Common myeloid progenitor, CD34-positive (primary cell): ENCODE measurements at places on chromosomes 7 and 10.

DNA sequence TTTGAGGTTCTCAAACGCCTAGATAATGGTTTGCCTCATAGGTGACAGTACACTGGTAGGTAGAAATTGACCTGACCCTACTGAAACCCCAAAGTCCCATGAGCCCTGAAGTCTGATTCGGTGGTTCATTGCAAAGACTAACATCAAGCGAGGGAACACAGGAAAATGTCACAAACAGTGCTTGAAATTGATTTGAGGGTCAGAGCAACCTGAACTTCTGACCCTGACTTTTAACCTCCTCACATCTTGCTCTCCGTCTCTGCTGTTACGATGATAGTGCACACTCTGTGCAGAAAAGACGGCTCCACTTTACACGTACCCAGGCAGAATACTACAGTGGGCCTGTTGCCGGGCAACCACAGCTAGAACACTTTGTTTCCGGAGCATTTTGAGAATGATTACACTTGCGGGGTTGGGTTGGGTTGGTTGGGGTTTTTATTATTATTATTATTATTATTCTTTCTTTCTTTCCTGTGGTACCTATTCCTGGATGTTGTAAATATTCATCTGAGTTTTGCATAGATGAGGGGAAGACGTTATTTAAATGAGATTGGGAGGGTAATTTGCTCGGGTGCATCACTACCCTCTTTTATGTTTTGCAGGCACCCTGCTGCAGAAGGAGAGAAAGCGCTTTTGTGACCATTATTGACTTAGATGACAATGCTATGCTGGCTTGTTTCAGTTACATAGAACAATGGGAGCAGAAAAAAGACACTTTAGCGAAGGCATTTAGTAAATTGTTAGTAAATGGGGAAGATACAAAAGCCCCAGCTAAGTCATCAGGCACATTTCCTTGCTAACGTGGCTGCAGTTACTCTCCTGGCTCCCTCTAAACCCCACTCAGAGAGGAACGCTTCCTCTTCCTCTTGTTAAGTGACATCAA lies 438.1 kb upstream of the NRP1 start:
- peak; percentile 72 for DNase-seq

- DNase-seq, result no peak
Observed at GRCh38 chr7:51288896-51289622, 27.6 kb downstream of the COBL start.

DNA sequence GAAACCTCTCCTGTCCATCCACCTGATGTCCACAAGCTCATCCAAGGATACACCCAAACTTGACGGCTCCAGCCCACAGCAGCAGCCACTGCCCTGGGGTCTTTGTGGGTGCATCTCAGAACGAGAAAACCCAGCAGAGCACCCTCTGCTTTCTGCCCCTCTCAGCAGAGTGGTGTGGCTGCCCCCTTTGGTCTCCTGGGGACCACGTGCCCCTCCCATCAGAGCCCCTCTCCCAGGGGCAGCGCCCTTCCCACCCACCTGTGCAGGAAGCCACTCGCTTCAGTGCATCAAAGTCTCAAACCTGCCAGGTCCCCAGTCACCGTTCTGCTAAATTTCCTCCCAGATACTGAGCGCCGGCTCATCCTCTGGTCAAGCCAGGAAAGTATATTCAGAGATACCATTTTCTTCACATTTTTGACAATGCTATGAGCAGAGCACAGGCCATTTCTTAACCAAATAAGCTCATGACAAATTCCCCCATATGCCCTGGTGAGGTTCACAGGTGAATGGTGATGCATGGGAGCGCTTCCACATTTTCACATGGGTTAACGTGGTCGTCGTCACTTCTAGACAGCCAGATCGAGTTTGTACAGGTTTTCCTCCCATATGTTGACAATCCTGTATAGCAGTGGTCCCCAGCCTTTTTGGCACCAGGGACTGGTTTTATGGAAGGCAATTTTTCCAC lies 32.4 kb downstream of the CAMK2B start:
- no peak for DNase-seq

DNA sequence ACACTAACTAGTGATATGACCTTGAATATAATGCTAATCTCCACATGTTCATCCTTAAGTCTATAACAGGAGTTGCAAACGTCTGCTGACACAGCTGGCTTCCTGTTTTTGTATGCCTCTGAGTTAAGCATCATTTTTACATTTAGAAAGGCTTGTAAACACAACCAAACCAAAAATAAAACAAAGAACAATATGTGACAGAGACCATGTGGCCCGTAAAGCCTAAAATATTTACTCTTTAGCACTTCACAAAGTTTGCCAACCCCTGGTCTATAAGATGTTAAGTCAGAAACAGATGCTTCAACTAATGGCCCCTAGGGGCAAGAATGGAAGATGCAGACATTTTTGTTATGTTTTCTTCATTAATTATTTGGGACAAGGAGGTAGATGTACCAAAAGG lies 109.3 kb downstream of the CPEB3 start:
- DNase-seq, result no peak

- no peak for DNase-seq
Observed at GRCh38 chr7:31116615-31117014, 64.5 kb downstream of the ADCYAP1R1 start.

DNA sequence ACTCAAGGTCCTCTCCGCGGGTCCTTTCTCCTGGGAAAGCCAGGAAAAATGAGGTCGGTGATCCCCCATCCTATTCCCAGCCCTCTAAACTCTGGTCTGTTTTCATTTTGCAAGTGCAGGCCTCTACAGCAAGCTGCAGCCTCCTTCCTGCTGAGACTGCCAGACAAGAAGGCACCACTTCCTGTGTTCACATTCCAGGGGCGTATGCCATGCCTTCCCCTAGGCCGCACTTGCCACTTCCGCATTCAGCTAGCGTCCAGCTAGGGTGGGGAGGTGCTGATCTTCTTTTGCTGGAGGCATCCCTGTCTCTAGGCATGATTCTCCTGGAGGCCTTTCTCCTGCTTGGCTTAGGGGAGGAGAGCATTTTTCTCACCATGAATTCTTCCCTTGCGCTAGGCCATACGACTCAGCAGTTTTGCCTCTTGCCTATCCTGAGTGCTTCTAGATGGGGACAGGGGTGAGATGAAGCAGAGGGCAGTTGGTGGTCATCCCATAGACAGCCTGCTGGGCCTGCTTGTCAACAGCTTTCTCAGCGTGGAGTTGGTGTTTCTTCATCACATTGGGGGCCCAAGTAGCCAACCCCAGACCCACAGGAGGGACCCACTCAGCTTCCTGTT lies 328.9 kb downstream of the RPS24 start:
- peak; percentile 83 for DNase-seq

- no peak for DNase-seq
Observed at GRCh38 chr7:18900803-18901202, 216.6 kb downstream of the TWIST1 start.

- peak; percentile 69 for DNase-seq
Observed at GRCh38 chr10:77877441-77878344, 48.9 kb downstream of the DLG5 start.

GRCh38 chr10:102066399-102067088 lies 1.4 kb downstream of the HPS6 start:
- no peak for DNase-seq

DNA sequence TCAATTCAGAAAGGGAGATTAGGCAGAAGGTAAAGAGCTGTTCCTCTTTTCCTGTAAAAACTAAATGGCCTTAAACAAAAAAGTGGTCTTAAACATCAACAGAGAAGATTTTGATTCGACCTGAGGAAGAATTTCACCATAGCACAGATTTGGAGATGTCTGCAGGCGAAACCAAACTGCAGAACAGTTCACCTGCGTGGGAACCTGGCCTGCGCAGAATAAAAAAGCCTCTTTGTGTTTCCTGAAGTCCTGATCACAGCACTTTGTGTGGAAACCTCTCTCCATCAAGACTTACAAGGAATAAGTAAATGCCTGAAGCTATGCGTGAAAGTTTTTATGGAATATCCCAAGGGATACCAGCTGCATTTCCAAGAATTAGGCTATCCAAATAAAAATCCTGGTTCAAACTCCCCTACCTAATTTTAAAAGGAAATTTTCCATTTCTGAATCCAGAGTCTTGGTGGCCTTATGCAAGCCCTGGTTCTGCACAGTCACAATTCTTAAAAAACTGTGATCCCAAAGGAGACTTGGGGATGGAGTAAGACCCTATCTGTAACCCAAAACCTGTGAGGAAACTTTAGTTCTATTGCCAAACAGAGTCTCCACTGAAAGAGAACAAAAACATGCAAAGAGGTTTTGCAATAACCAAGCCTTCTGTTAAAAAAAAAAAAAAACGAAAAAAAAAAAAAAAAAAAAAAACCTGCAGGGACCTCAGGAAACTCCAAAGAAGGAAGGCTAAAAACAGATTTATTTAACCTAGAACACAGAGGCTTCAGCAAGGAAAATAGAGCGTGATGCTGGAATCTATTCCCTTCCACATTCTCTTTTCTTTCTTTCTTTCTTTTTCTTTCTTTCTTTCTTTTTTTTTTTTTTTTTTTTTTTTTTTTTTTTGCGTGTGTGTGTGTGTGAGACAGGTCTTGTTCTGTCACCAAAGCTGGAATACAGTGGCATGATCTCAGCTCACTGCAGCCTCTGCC lies 10.4 kb downstream of the CALML3 start:
- no peak for DNase-seq

- DNase-seq, result no peak
Observed at GRCh38 chr7:14734839-14735321, 167.7 kb downstream of the DGKB start.

DNA sequence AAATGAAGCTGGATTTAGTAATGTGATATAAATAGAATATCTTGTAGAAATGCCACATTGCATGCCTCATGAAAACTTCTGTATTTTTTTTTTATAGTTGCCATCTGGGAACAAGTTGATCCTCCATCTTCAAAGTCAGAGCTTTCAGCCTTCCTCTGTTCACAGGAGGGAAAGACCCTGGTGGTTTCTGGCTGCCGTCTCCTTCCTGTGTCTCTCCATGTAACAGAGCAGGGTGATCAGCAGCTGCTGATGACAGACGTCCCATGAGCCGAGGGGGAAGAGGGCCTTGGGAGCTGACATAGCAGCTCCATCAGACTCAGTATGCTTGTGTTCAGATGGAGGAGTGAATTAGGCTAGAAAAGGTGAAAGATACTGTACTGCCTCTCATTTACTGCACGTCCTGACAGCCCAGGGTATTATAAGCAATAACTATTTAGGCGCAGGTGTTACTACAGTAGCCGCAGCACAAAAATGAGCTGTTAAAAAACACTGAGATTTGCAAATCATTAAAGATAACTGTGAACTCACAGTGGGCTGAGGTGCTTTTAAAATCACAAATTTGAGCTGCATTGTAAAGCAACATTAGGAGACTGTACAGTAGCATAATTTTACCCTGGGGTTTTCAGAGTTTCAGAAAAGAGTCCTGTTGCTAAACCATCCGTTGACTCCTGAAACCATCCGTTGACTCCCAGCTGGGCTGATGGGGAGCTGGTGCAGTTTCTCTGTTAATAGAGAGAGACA lies 103.3 kb downstream of the CFAP58 start:
- DNase-seq, result peak; percentile 83

GRCh38 chr7:37531225-37531624 lies 82.6 kb upstream of the ELMO1 start:
- DNase-seq, result peak; percentile 91

DNA sequence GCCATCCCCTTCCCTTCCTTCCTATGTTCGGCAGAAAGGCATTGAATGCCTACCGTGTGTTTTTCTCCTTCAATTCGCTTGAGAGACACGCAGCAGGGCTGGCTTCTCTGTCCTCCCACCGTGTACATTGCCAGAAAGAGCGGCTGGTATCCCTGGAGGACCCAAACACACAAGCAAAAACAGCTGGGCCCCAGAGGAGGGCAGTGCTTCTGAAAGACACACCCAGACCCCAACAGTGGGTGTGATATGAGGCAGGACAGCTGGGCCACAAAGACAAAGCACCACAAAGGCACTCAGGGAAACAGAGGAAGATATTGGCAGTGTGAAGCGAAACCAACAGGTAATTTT lies 133.1 kb upstream of the SH2B2 start:
- no peak for DNase-seq

DNA sequence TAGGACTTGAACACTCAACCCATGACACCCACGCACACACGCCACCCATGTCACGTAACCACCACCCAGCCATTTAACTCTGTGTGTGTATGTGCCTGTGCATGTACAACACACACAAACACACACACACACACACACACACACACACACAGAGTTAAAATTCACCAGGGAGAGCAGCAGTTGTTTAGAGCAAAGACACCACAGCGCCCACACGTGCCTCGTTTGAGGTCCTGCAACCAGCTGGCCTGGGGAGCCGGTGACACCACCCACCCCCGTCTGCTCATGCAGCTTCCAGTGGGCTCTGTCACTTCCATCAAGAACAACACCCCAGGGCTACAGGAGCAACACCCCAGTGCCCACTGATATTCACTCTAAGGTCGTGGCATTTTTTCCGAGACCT lies 97.4 kb downstream of the ELFN1 start:
- DNase-seq, result no peak

DNA sequence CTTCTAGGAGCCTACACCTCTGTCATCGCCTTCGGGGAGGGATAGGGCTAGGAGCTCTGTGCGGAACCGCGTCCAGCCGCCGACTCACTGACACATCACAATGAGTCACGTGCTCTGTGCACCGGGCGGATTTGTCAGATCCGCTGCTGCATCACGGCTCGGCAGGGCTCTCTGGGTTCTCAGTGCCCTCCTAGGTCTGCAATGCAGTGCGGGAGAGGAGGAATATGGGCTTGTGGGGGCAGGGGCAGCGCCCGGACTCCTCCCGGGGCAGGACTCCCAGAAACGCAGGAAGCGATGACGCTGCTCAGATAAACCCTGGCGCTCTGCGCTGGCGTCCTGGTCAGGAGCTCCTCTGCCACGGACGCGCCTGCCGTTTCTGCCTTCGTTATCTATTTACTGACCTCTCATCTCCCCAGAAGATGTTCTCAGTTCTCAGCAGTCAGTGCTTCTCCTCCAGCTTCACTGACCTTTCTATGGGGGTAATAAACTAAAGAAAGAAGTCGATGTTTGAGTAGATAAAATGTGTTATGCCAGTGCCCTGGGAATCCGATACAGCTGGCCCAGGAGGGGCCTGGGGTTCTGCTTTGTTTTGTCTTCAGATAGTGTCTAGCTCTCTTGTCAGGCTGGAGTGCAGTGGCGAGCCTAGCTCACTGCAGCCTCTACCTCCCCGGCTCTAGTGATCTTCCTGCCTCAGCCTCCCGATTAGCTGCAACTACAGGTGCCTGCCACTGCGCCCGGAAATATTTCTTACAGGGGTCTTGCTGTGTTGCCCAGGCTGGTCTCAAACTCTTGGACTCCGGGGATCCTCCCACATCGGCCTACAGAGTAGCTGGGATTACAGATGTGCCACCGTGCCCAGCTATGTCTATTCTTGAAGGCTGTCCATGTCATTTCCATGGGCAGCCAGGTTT lies 22.8 kb upstream of the ITGB1 start:
- DNase-seq, result peak; percentile 96
